ENCODE measurements at places on chromosomes 12 and 14. TPM values are rescaled to one million over a fixed set of nuclear protein-coding genes. Genes with fewer than 3 reads are reported as not detected.

The CCDC177 gene
- not detected for total RNA-seq

The PTPRR gene
- 0.74 TPM for total RNA-seq

The LRIG3 gene
- total RNA-seq = 69.8 TPM

The RHEBL1 gene
- 2.2 TPM for total RNA-seq

The RNASE1 gene
- 75.5 TPM for total RNA-seq

The PRIMA1 gene
- total RNA-seq = not detected

The TEX52 gene
- not detected for total RNA-seq
